AML-193 (cell line): ENCODE measurements at places on chromosomes 6 and 20.

- no peak for DNase-seq
Measured at GRCh38 chr20:5606350-5606749, 143.9 kb upstream of the SHLD1 start.

GRCh38 chr6:21357262-21357661 is 236.3 kb upstream of the SOX4 start:
- no peak for DNase-seq

GRCh38 chr20:35506179-35506578 is 23.3 kb downstream of the C20orf173 start:
- no peak for DNase-seq

DNA sequence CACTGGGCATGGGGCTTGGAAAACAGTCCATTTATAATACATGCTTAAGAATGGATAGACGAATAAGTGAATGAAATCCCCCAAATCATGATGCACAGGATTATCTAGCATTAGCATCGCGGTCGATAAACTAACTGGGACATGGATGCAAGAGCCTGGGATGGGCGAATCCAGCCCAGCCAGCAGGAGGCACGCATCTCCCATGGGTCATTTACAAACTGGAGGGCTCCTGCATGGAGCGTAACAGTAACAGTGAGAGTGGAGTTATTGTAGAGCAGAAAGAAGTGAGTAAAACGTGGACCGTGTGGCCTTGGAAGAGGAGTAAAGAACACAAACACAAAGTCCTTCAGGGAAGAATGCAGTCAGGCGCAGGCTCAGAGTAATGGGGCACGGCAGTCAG is 136.5 kb downstream of the AGPAT4 start:
- DNase-seq: no peak

- peak; percentile 28 for DNase-seq
Measured at GRCh38 chr6:36232172-36232571, 35.6 kb downstream of the BRPF3 start.

GRCh38 chr6:90719321-90720195 is 132.7 kb upstream of the MAP3K7 start:
- no peak for DNase-seq

DNA sequence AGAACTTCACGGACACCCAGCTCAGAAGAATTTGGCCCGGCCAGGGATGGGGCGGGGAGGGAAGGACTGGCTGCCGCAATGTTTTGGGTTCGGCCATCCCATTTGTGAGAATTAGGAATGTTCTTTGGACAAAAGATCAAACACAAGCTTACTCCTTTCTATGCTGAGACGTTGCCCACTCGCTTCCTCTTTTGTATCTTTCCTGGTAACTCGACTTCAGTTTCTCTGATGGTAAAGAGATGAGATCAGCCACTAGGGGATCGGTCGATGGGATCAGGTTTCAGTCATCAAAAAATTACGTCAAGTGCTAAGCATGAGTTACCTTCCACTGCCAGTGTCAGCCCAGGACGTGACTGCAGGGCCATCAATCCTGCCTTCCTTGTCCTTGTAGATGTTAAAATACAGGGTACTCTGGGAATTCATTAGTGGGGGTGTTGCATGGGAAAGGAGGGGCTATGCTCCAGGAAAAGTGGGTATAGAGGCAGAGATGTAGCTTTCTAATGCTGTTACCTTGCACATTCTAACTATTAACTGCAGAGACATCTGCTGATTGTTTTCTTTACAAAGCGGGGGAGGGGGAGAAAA is 190.2 kb downstream of the TSHZ2 start:
- DNase-seq: no peak

- no peak for DNase-seq
Measured at GRCh38 chr6:9948678-9949077, 466.2 kb downstream of the TFAP2A start.

DNA sequence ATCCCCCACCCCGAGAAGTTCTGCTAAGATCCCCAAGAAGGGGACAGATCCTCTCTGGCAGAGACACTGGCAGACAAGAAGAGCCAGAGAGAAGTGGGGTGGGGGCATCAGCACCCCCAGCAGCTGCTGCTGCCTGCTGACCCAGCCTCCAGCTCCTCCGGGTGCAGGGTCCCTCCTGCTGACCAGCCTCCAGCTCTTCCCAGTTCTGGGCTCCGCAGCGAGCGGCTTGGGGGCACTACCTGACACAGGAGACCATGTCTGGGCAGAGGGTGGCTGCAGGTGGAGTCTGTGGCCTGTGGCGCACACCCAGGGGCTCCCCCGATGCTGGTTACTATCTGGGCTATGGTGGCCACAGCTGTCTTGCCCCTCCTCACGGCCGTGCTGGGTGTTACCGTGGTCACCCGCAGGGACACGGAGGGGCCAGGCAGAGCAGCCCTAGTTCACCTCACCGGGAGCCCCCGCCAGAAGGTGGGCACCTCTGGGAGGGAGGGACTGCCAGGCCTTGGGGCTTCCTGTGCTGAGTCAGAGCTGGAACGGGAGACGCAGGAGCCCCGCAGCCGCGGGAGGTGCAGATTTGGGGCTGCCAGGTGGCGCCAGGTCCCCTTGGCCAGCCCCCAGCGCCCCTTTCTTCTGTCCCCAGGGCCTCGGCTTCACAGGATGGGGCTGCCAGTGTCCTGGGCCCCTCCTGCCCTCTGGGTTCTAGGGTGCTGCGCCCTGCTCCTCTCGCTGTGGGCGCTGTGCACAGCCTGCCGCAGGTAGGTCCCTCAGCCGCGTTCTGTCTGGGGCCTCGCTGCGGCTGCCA is 630 bp downstream of the LIME1 start:
- DNase-seq: no peak

DNA sequence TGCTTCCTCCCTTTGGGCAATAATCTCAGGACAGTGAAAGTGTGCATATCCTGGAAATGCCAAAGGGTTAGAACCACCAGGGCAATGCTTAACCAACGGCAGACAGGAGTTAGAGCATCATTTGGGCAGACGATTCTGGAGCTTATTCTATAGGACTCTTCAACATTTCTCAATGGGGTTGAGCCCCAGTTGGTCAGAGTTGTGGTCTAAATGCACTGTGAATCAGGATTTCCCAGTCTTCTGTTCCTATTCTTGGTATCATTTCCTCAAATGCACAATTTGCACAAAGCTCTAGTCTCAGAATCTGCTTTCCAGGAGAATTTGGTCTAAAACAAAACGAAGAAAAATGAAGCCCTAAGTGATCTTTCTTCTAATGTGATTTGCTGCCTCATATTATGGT is 389.6 kb upstream of the JAG1 start:
- no peak for DNase-seq

GRCh38 chr20:35661053-35661452 is 3.6 kb downstream of the CPNE1 start:
- no peak for DNase-seq

GRCh38 chr6:44415449-44415848 is 27.9 kb downstream of the CDC5L start:
- no peak for DNase-seq

- DNase-seq: peak; percentile 55
Measured at GRCh38 chr6:89353118-89353556, 615 bp upstream of the UBE2J1 start.

DNA sequence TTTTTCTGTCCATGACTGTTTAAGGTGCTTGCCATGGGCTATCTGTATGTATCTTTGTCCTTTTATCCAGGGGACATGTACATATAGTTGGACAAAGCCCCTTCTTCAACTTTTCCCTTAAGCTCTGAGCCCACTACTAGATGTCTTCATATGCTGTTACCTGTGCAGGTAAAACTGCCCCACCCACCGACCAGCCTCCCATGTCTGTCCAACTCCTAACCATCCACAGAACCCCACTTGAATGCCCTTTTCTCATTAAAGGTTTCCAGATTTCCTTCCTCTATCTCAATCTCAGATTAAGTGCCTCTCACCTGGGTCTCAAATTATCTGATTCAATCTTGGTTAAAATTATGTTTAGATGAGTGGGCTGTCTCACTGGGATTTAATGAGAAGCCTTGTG is 136.3 kb downstream of the RNASET2 start:
- no peak for DNase-seq

DNA sequence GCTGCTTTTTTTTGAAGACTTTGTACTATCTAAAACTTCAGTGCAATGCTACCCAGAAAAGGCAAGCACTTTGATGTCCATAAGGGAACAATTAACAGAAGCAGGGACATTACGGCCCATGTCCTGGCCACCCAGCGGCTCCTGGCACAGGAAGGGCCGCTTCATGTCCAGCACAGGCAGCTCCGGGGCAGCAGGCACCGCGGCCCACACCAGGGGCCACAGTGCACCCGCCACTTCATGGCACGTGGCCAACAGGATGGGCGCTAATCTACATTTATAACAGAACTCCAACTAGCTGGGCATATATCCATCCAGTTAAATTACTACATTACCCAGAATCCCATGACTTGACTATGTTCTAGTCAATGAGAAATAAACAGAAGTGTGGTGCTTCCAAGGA is 198.2 kb upstream of the ID4 start:
- DNase-seq: no peak
